Stimulated activated CD8-positive, alpha-beta memory T cell treated with anti-CD3 and anti-CD28 coated beads, Interleukin-7, amount 100 ng/mL, for 4 hours (primary cell): ENCODE measurements at places on chromosomes 5 and 9.

- DNase-seq = no peak
Measured at GRCh38 chr9:121824651-121825030, 173.2 kb downstream of the DAB2IP start.

DNA sequence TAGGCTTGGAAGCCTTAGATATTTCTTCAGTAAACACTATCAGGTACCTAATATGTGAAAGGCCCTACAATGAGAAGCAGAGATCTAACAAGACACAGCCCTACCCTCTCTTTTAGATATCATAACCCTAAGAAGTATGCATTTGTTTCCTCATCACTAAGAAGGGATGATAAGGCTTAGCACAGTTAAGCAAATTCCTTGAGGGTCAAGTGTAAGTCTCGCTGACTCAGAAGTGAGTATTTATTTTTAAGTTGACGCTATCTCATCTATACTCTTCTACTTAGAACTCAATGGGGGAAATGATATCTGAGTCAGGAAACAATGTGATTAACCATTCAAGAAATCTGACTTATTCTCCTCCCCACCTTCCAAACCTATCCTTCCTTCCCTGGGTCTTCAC lies 149.7 kb downstream of the ESM1 start:
- no peak for DNase-seq

- DNase-seq = no peak
Measured at GRCh38 chr9:99678566-99678965, 143.1 kb upstream of the NR4A3 start.

- no peak for DNase-seq
Measured at GRCh38 chr5:32275396-32275741, 37.4 kb downstream of the MTMR12 start.

GRCh38 chr5:22238047-22238446 lies 615.1 kb downstream of the CDH12 start:
- DNase-seq = no peak

DNA sequence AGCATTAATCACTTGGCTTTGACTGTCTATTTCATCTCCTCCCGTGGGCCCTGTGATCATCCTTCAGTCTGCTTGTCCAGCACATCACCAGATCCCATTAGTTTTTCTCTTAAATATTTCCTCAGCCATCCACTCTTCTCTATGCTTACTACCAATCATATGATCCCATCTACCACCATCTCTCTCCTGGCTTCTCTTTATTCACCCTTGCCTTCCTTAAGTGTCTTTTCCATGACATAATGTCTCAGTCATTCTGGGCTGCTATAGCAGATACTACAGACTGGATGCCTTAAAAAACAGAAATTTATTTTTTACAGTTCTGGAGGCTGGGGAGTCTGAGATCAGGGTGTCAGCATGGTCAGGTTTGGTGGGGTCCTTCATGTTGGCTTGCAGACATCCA lies 208.4 kb upstream of the PPP1R2B start:
- DNase-seq = no peak

GRCh38 chr9:16544842-16545241 lies 325.6 kb downstream of the BNC2 start:
- no peak for DNase-seq

GRCh38 chr5:176664886-176665285 lies 17.6 kb downstream of the TSPAN17 start:
- DNase-seq = no peak

- DNase-seq = no peak
Measured at GRCh38 chr5:1175015-1175414, 26.4 kb upstream of the SLC6A19 start.

GRCh38 chr9:137441289-137441934 lies at the start of gene ENTPD8:
Gene ENTPD8, minus strand, starts transcription at chr9:137441357. Its CDS starts 3,072 bp downstream, at chr9:137438285.
- no peak for DNase-seq

DNA sequence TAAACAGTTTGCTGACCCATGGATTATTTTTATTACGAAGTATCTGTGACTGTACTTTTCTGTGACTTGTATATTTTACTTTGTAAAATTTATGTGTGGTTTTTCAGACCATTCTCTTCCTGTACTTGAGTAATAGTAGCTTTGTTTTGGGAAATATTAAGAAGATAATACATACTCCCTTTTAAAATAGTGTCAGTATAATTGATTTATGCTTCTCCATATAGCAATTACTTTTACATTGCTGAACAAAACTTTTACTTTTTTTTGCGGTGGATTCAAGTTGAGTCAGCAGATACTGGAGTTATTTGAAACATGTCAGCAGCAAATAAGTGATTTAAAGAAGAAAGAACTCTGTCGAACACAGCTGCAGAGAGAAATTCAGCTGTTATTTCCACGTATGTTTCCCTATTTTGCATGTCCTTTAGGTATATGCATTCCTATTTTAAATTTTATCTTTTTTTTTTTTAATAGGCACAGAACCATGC lies 28.4 kb downstream of the TENT2 start:
- DNase-seq = no peak

GRCh38 chr5:82728926-82729702 lies 348.1 kb downstream of the TMEM167A start:
- DNase-seq = no peak

GRCh38 chr9:28883234-28883633 lies 1310.0 kb upstream of the C9orf72 start:
- DNase-seq = no peak
